Activated T-helper 1 cell treated with Interleukin-2 at 50 U/mL for 16 hours (primary cell): ENCODE measurements at places on chromosomes 3 and 15.
A peak's percentile ranks its signal among the peaks of the same experiment; 100 is the strongest.

- no peak for DNase-seq
Observed at GRCh38 chr3:188868803-188869202, 303.0 kb upstream of the TPRG1 start.

DNA sequence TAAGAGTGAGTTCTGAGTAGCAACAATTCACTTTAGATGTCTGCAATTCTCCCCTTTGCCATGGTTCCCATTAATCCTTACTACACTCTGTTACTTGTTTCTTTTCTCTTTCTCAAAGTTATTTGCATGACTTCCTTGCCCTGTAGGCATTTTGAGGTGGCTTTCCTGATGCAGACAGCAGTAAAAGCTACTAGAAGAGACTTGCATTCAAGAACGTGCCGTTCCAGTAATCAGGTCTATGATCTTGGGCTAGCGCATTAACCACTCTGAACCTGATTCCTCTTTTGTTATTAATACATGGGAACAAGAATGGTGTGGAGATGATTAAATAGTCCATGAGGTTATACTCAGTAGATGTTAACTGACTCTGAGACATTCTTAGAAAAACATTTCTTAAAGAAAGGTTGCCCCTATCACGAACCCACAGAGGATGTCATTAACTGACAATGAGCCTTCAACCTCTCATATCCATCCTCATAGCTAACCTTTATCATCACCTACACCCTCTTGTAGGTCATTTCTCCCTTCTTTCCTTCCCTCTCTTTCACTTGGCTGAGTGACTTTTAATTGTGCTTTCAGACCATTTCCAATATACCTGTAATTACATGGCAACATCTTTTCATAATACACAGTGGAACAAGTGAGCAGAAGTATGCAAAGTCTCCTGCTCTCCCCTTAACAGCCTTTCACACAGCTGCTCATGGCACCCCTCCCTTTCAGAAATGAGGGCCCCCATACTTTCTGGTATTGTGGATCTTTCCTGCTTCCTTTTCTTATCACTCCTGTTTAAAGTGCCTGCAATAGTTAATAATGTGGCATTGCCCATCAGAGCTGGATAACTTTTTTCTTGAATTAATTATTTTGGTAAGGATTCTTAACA is 175.9 kb downstream of the CHST2 start:
- no peak for DNase-seq

- no peak for DNase-seq
Observed at GRCh38 chr15:70827721-70828120, 26.2 kb downstream of the LARP6 start.

GRCh38 chr3:23669541-23670255 is 136.1 kb upstream of the UBE2E1 start:
- no peak for DNase-seq

- DNase-seq: no peak
Observed at GRCh38 chr15:70140025-70140542, 42.4 kb upstream of the TLE3 start.

GRCh38 chr3:61650719-61651410 is 89.5 kb downstream of the PTPRG start:
- DNase-seq: no peak

- DNase-seq: no peak
Observed at GRCh38 chr3:158108445-158108985, 1.4 kb upstream of the RSRC1 start.

DNA sequence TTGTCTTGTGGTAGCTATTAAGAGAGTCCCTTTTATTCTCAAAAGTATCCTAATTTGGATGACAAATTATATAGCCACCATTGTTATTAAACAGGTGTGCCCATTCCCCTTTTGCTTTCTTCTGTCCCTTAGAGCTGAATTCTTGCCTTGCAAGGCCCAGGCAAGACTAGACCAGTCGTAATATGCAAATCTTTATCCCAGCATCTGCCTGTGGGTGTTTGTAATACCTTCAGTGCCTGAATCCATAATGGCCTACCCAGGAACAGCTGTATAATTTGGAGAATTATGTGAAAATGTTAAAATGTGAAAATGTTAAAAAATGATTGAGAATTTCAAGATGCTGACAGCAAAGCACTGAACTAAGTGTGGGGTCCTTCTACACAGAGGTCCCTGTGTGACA is 403.0 kb upstream of the RBMS3 start:
- no peak for DNase-seq

GRCh38 chr3:140595295-140595694 is 82.6 kb upstream of the TRIM42 start:
- DNase-seq: no peak

GRCh38 chr15:68256675-68257450 is 20.7 kb upstream of the FEM1B start:
- DNase-seq: peak; percentile 64
